ENCODE measurements at places on chromosomes 16 and 17.

DNA sequence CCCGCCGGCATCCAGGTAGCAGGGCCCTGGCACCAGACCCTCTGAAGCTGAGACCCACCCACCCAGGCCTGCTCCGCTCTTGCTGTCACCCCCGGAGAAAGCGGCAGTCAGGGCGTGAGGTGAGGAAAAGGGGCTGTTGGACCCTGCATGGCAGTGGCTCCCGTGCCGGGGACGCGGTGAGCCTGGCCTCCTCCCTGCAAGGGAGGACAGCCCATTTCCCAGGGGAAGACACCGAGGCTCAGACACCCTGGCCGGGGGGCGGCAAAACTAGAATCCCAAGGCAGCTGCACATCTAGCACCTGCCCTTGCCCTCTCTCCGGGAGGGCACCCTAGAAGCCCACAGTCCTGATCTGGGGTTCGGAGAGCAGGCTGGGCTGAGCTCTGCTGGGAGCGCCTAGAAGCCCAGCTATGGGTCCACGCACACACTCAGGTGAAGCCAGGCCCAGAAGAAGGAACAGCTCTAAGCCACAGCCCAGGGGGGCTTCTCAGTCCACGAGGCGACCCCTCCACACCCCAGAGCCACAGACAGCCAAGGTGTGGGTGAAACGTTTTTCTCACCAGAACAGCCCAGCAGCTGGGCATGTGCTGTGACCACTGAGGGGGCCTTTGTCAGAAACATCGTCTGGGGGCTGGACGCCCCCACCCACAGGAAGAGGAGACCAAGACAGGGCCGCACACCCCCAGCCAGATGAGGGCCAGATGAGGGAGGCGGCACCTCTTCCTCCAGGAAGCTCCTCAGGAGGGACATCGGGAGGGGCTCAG lies 22.4 kb downstream of the SLC7A5 start:
- no peak for DNase-seq

DNA sequence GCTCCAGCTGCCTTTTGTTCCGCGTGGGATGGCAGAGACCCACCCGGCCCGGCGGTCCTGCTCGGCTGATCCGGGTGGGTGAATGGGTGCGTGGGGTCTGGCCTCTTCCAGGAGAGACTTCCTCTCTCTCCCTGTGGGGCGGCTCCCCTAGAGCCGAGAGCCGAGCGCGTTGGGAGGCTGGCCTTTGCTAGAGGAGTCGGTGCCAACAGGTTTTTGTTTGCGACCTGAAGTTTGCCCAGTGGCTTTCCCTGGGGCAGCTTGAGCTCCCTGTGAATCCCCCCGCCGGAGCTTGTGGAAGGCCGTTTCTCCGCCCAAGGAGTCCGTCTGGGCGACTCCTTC lies 970 bp downstream of the EPN2 start:
- DNase-seq = no peak

- no peak for DNase-seq
Measured at GRCh38 chr16:21626659-21627277, 25.6 kb downstream of the IGSF6 start.

DNA sequence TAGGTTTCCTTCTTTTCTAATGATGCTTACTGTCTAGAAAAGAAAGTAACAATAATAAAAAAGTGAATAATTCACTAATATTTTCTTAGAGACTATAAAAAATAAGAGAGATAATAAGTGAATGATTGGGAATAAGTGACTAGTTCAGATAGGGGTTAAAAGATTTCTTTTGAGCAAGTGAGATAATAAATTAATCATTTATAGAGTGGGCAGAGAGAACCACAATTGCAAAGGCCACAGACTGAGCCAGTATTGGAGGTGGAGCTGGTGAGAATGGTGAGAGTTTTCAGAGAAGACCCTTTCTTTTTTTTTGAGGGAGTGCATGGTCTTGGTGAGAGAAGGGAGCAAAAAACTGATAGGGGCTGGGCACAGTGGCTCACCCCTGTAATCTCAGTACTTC lies 159.1 kb upstream of the SALL1 start:
- no peak for DNase-seq

DNA sequence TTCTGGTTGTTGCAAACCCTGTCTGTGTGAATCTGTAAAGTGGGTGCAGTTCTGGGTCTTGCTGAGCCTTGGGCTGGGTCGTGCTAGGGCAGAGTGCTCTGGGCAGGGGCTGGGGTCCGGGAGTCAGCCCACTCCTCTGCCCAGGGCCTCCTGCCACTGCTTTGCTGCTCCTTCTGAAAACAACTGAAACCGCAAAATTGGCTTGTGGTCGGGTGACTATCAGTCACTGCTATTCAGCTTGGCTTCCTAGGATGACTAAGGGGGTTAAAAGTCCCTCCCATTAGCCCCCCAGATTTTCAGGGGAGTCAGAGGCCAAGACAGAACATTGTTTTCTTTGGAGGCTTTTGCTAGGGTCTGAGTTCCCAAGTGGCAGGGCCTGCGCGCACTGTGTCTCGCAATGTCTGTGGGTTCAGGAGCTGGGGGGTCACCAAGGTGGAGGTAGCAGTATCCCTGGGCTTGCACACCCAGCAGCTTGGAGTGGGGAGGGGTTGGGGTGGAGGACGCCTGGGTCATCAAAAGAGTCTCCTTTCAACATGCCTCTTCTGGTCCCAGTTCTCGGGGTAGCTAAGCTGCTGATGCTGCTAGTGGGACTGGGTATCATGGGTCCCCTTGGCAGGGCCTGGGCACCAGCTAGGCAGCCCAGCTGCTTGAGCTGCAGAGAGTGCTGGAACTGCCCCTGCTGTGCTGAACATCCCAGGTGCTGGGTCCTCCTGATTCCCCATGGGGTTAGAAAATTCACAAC lies 13.5 kb upstream of the TBX21 start:
- DNase-seq = no peak

DNA sequence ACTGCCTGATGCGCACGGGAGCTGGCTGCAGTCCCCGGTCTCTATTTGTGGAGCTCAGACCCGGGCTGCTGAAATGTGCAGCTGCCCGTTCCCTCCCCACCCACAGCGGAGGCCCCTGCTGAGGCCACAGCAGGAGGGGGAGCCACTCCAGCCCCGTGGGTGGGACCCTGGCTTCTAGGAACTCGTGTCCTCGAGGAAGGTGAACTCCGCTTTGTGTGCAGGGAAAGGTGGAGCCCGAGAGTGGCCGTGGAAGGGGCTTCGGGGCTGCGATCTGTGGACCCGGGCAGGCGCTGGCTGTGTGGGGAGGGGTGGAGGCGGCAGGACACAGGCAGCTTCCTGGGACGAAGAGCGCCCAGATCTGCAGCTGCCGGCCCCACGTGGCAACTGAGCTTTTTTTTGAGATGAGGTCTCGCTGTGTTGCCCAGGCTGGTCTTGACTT lies 2.9 kb downstream of the CCDC154 start:
- DNase-seq = no peak

DNA sequence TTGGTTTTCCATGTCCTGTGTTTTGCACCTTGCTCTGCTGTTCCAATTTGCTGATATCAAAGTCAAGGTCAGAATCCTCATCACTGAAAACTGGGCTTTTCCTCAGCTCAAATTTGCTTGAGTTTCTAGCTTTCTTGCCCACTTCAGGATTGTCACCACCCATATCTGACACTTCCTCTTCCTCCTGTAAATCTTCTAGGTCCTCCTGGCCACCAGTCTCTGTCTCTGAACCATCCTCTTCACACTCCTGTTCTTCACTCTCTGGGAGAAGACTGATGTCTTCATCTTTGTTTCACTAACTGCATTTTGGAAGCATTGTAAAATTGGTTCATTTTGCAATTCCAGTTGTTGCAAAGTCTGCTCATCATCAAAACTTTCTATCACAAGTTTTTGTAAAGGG lies 63.4 kb upstream of the RBL2 start:
- no peak for DNase-seq

Measured in suprapubic skin (tissue), 4 donors.